ENCODE measurements at places on chromosomes 5 and 9.
A peak's percentile ranks its signal among the peaks of the same experiment; 100 is the strongest.

GRCh38 chr9:68536876-68537615 is 3.6 kb downstream of the TMEM252 start:
- H3K27ac ChIP-seq = no peak overlapping the region
- no peaks in the 10 kb centered on the region for H3K4me1 ChIP-seq
- no peaks in the 10 kb centered on the region for H3K36me3 ChIP-seq

GRCh38 chr5:64285188-64286130 is 119.8 kb downstream of the RNF180 start:
- H3K4me3 ChIP-seq = no peak overlapping the region
- no peaks in the 10 kb centered on the region for H3K27me3 ChIP-seq
- no peak overlapping the region for H3K27ac ChIP-seq
- H3K36me3 ChIP-seq = no peaks in the 10 kb centered on the region
- no peak for DNase-seq

- peaks cover 18% of the 10 kb centered on the region for H3K27me3 ChIP-seq
- H3K4me3 ChIP-seq = no peak overlapping the region
- no peaks in the 10 kb centered on the region for H3K36me3 ChIP-seq
Measured at GRCh38 chr5:78611126-78611605, 37.4 kb downstream of the LHFPL2 start.

DNA sequence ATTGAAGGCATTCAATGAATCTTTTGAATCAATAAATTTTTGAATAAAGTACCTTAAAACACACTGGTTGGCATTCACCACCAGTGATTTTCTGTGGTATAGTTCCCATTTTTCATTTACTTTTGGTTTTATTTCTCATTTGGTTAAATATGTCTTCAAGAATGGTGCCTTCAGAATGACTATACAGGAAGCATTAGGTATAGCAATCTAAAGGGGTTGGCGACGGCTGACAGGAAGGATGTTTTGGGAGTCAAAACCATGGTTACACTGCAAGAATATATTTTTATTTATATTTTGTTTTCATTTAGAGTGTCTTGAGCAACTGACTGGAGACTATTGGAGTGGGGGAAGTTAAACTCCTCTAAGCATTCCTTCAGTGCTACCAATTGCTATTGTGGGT is 235.7 kb downstream of the HTR1A start:
- DNase-seq = no peak
- no peak overlapping the region for H3K4me3 ChIP-seq
- H3K36me3 ChIP-seq = no peaks in the 10 kb centered on the region
- H3K27ac ChIP-seq = no peak overlapping the region
- no peaks in the 10 kb centered on the region for H3K4me1 ChIP-seq

- no peaks in the 10 kb centered on the region for H3K27me3 ChIP-seq
- H3K4me1 ChIP-seq = no peaks in the 10 kb centered on the region
- H3K36me3 ChIP-seq = no peaks in the 10 kb centered on the region
- H3K27ac ChIP-seq = no peak overlapping the region
- DNase-seq = peak; percentile 65
Measured at GRCh38 chr9:136342181-136343120, 15.1 kb downstream of the GPSM1 start.
